ENCODE measurements at places on chromosomes 16 and 17.

DNA sequence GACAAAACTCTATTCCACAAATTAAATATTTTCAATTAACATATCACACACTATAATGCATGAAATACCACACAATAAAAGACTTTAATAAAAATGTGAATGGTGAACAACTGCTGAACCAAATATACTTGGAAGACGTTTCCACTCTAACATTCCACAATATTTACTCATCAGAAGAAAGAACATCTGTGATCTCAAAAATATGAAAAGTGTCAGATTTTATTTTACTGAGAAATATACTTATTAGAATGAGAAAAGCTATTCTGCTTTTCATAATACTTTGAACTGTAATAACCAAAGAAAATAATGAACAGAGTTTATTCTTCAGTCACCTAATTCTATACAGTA, 181.8 kb upstream of the AXIN2 start:
- no peak for DNase-seq

DNA sequence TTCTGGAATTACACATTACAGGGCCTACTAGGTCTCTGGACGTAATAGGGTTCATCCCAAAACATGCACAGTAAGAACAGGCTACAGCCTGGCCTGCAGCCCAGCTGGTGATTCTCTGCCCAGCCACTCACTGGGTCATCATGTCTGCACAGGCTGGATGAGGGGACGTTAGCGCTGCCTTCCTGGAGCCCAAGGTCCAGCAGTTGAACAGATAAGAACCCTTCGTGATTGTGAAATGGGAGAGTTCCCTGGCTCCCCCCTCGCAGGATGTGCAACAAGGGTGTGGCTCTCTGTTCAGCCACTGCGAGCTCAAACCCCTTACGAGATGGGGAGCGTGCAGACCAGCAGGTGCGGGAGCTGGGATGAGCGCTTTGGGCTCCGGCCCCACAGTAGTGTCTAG, 200.0 kb upstream of the CDH5 start:
- DNase-seq = no peak

- DNase-seq = peak; percentile 73
Measured at GRCh38 chr16:23803591-23804123, 32.1 kb upstream of the PRKCB start.

GRCh38 chr17:11023639-11024479, 186.0 kb upstream of the PIRT start:
- DNase-seq = no peak

DNA sequence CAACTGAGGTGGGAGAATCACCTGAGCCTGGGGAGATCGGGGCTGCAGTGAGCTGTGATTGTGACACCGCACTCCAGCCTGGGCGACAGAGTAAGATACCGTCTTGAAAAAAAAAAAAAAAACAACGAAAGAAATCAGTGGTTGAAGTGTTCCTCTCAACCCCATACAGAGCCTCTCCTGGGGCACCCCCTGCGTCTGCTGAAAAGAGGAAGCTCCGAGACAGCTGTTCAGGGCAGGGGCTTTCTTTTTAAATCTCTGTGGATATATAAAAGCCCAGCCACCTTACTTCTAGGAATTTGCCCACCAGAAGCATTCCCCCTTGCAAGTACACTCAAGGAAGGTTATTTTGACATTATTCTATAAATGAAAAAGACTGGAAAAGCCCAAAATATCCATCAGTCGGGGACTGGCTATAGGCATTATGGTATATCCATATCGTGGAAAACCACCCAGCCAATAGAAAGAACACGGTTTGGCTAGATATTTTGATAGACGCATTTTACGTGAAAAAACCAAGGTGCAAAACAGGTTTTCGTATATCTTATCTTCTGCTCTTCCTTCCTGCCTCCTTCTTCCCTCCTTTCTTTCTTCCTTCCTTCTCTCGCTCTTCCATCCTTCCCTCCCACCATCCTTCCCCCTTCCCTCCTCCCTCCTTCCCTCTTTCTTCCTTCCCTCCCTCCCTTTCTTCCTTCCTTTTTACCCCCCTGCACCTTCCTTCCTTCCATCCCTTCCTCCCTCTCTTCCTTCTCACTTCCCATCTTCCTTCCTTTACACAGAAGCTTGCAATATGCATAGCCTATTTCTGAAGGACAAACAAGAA, 9.2 kb upstream of the CCL22 start:
- DNase-seq = peak; percentile 46

GRCh38 chr16:52022177-52022576, 524.8 kb downstream of the TOX3 start:
- no peak for DNase-seq

- no peak for DNase-seq
Measured at GRCh38 chr16:82056550-82056896, 21.5 kb downstream of the HSD17B2 start.

DNA sequence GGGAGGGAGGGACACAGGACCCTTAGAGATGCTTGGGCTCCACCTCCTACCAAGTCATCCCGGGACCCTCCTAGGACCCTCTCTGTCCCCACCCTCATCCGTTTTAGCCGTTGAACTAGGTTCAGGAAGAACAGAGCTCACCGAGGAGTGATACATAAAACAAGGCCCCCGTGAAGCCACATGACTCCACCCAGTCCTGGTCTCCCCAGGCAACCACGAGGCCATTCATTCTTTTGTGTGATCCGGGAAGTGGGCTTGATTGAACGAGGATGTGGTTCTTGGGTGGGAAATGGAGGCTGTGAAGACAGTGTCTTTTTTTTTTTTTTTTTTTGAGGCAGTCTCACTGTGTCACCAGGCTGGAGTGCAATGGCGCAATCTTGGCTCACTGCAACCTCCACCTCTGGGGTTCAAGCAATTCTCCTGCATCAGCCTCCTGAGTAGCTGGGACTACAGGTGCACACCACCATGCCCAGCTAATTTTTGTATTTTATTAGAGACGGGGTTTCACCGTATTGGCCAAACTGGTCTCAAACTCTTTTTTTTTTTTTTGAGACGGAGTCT, 14.8 kb downstream of the TRARG1 start:
- no peak for DNase-seq

- no peak for DNase-seq
Measured at GRCh38 chr17:15081008-15081407, 184.1 kb downstream of the PMP22 start.

DNA sequence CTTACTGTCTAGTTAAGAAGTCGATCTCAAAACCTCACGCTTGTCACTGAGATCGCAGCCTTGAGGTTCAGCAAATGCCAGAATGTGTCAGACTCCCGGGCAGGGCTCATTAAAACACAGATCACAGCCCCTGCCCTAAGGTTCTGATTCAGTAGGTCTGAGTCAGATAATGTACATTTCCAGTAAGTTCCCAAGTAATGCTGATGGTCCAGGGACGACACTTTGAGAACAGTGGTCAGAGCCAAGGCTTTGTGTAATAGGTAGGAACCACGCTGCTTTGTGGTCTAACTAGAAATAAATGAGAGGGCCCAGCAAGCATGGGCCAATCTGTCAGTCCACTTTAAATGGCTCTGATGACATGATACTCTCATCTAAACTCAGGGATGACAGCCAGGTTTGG, 228.6 kb downstream of the ZFHX3 start:
- no peak for DNase-seq

DNA sequence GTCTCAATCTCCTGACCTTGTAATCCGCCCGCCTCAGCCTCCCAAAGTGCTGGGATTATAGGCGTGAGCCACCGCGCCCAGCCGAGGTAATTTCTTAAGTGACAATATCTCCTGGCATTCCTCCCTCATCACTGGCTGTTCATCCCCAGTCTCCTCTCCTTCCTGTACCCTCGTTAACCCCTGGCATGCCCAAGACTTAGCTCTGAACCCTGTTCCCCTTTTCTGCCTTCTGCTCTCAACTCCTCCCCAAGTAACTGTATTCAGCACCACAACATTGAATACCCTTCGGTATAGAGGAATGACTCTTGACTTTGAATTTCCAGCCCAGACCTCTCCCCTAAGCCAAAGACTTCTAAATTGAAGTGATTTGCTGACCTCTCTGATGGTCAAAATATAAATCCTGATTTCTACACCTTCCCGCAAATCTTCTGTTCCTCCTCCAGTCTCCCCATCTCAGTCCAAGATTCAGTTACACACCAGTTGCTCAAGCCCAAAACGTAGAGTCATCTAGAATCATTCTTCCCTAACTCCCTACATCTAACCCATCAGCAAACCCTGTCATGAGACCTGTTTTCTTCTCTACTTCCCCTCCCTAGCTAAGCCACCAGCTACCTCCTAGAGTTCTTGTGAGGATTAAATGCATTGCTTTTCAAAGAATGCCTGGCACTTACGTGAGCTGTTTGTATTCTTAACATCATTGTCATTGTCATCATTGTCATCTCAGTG, 14.8 kb downstream of the PMP22 start:
- DNase-seq = no peak

GRCh38 chr16:58119509-58119845, 9.7 kb downstream of the CFAP20 start:
- DNase-seq = peak; percentile 84

Measured in pons (tissue), 1 donor.